ENCODE measurements at places on chromosomes 4 and X. TPM values are rescaled to one million over a fixed set of nuclear protein-coding genes. Genes with fewer than 3 reads are reported as not detected.

Gene MAGEC1
- not detected for total RNA-seq

Gene UGT8
- total RNA-seq, result not detected

Gene SPOCK3
- not detected for total RNA-seq

Gene JADE3
- 5.2 TPM for total RNA-seq

Gene S100P
- not detected for total RNA-seq

Gene HMGN5
- not detected for total RNA-seq

Gene TRIM75
- total RNA-seq, result not detected

Gene TRPC5OS
- total RNA-seq, result not detected

Gene UBL4A
- 53.7 TPM for total RNA-seq

Gene AFM
- total RNA-seq, result not detected

Gene GC
- not detected for total RNA-seq

Gene PPA2
- 69.4 TPM for total RNA-seq

Gene CXCL6
- 0.67 TPM for total RNA-seq

Gene ABCG2
- total RNA-seq, result 6.0 TPM

Data from mammary microvascular endothelial cell (primary cell).